ENCODE measurements at places on chromosomes 11 and 22.

DNA sequence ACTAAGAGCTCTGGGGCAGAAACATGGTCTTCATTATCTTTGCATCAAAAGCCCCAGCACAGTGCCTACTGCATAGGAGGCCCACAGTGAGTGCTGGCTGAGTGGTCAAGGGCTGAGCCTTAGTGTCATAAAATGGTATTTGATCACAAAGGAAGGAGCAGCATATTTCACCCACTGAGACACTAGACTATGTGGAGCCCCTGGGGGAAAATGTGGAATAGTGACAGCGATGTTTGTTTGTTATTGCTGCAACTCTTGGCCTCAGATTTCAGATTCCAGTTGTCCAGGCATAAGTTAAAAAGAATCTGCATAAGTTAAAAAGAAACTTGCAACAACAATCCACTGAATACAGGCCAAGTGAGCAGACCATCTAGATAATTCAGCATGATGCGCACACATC lies 7.0 kb downstream of the KIRREL3 start:
- DNase-seq: no peak

DNA sequence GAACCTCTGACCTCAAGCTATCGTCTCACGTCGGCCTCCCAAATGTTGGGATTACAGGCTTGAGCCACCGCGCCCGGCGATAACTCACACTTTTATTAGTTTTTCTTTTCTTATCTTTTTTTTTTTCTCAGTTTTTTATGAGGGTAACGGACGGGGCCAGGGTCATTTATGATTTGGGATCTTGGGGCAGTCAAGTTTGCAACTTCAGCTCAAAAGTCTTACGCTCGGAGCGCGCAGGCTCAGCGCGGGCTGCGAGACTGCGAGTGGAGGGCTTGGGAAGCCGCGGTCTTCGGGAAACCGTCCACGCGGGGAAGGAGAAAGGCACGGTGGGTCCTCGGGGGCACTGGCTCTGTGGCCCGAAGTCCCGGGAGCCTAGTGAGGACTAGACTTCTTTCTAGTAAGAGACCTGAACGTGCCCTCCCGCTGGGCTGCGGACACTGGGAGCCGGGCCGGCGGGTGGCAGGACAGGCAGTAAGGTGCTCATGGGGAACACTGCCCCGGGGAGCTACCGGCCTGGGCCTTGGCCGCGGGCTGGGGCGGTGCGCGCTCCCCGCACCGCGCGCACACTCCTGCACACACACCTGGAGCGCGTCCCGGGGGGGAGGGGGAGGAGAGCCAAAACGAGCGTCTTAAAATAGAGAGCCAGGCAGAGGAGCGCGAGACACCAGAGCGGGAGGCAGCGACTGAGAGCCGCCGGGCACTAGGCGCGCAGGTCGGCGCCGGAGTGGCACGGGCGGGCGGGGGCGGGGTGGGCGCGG lies 476 bp upstream of the BARX2 start:
- DNase-seq: no peak

- DNase-seq: no peak
Measured at GRCh38 chr11:61967924-61968757, 707 bp upstream of the FTH1 start.

DNA sequence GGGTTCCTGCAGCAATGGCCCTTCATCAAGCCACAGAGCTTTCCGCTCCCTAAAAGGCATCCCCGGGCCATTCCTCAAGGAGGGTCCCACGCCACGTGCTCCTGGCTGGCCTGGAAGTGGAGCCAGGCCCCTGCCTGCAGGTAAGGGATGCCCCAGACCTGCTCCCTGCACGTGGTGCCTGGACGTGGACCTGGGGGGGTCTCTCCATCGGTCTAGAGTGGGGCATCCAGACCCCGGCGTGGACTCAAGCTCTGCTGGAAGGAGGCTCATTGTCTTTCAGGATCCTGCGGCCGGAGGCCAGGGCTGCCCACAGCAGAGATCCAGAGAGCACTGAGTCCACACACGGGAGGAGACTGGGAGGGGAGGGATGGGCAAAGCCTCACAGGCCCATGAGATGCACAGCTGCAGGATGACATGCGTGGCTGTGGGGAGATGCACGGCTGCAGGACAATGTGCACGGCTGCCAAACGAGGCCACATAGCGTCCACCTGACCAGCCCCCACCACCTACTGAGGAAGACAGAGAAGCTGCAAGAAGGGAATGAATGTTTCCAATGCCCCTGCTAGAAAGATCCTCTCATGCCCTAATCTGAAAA lies 236.7 kb downstream of the BRD1 start:
- DNase-seq: no peak

- no peak for DNase-seq
Measured at GRCh38 chr11:64659417-64660144, 63.4 kb downstream of the NRXN2 start.

DNA sequence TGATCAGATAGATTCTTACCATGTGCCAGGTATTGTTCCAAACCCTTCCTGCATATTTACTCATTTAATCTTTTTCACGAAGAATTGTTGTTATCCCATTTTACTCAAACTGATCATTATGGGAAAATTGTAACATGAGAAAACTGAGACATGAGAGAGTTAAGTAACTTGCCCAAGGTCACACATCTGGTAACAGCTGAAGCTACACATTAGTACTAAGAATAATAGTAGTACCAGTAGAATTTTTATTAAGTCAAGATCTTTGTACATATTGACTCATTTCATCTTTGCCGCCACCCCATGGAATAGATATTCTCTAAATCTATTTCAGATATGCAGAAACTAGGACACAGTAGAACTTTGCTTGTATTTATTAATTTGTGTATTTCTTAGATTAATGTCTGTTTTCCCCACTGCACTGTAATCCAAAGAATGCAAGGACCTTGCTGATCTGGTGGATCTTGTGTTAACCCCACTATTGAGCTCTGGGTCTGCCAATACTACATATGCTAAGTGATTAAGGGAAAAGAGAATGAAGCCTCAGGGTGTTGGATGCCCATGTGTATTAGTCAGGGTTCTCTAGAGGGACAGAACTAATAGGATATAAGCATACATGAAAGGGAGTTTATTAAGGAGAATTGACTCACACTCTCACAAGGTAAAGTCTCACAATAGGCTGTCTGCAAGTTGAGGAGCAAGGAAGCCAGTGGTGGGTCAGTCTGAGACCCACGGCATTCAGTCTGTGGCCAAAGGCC lies 72.8 kb downstream of the PARVA start:
- no peak for DNase-seq

DNA sequence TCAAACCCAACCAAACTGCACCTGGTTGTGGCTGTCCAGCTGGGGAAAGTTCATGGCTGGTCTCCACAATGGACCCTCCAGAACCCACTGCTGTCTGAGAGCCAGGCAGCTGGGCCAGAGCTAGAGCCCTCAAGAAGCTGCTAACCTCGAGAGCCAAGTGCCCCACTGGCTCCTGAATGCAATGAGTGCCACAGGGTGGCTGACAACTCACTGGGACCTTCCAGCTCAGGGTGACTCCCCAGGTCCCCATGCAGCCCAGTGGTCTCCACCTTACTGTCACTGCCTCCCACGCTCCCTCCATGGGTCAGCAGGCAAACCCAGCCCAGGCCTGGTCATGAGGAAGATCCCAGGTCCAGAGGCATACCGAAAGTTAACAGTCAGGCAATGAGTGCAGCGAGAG lies 8.0 kb upstream of the CHST1 start:
- no peak for DNase-seq

DNA sequence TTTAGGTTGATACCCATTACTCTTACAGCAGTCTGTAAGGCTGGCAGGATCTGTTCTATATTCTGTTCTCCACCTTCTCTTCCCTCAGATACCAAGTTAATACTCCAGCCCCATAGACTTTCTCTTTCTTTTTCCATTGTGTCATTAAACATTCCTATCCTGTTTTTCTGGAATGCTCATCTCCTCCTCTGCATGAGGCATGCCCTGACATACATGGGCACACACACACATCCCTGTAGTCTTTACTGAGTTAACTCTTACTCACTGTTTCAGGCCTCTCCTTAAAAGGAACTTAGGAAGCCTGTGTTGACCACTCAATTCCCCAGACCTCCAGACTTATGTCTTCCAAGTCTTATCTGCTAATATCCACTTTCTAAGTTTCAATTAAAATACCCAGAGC lies 476.8 kb downstream of the METTL15 start:
- no peak for DNase-seq

- no peak for DNase-seq
Measured at GRCh38 chr11:77071671-77072605, 5.2 kb downstream of the CAPN5 start.
